Fibroblast of lung (primary cell): ENCODE measurements at places on chromosomes 5 and 9.
A peak's percentile ranks its signal among the peaks of the same experiment; 100 is the strongest.

DNA sequence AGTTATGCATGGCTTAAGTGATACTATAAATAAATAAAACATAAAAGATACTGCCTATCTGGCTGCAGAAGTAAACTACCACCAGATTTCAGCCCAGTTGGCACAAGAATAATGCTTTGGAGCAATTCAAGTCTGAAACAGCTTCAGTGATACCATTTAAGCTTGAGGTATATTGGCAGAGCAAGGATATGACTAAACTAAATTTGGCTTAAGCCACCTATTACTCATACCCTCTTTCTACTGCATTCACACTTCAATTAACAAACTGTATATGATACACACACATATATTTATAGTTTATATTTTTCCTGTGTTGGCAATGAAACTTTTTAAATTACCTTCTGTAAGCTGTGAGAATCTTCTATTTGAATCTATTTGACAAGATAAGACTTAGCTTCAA is 431.9 kb downstream of the ANXA1 start:
- no peaks in the 10 kb centered on the region for H3K27me3 ChIP-seq
- no peaks in the 10 kb centered on the region for H3K4me1 ChIP-seq
- peak; percentile 82 for DNase-seq

GRCh38 chr9:33138768-33139167 is 28.4 kb downstream of the B4GALT1 start:
- no peaks in the 10 kb centered on the region for H3K27me3 ChIP-seq
- peaks cover 17% of the 10 kb centered on the region for H3K4me1 ChIP-seq
- H3K4me3 ChIP-seq = no peak overlapping the region
- no peak overlapping the region for H3K27ac ChIP-seq
- peaks cover 2% of the 10 kb centered on the region for H3K36me3 ChIP-seq
- DNase-seq = no peak

- no peak overlapping the region for H3K4me3 ChIP-seq
- H3K27me3 ChIP-seq = no peaks in the 10 kb centered on the region
- H3K36me3 ChIP-seq = peaks cover 8% of the 10 kb centered on the region
- DNase-seq = peak; percentile 68
Measured at GRCh38 chr9:4114569-4115505, 185.0 kb downstream of the GLIS3 start.

- no peak overlapping the region for H3K4me3 ChIP-seq
- no peaks in the 10 kb centered on the region for H3K27me3 ChIP-seq
- H3K27ac ChIP-seq = no peak overlapping the region
Measured at GRCh38 chr5:132766020-132766805, 10.8 kb downstream of the SEPTIN8 start.

GRCh38 chr9:33236571-33236970 is 3.4 kb upstream of the SPINK4 start:
- H3K4me1 ChIP-seq = peaks cover 10% of the 10 kb centered on the region
- no peaks in the 10 kb centered on the region for H3K27me3 ChIP-seq
- no peaks in the 10 kb centered on the region for H3K36me3 ChIP-seq
